ENCODE measurements at places on chromosomes 7 and 10.

- H3K27ac ChIP-seq: no peak overlapping the region
- no peaks in the 10 kb centered on the region for H3K4me1 ChIP-seq
- no peaks in the 10 kb centered on the region for H3K36me3 ChIP-seq
These were observed 103.9 kb downstream of the SLC37A3 start for GRCh38 chr7:140294454-140294853.

DNA sequence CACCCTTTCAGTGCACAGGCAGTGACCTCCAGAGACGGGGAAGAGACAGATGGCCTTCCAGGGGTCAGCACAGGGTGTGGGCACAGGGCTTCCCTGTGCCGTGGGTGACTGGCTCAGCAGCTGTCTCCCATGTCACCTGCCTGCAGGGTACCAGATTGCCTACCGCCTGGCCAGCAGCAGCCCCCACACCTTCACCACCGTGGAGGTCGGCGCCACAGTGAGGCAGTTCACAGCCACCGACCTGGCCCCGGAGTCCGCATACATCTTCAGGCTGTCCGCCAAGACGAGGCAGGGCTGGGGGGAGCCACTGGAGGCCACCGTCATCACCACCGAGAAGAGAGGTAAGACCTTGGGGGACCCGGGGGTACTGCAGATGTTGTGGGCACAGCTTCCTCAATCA is 536.5 kb upstream of the FOXK1 start:
- no peak for DNase-seq
- no peak overlapping the region for H3K27ac ChIP-seq
- no peaks in the 10 kb centered on the region for H3K4me1 ChIP-seq
- no peaks in the 10 kb centered on the region for H3K36me3 ChIP-seq
- no peaks in the 10 kb centered on the region for H3K27me3 ChIP-seq

DNA sequence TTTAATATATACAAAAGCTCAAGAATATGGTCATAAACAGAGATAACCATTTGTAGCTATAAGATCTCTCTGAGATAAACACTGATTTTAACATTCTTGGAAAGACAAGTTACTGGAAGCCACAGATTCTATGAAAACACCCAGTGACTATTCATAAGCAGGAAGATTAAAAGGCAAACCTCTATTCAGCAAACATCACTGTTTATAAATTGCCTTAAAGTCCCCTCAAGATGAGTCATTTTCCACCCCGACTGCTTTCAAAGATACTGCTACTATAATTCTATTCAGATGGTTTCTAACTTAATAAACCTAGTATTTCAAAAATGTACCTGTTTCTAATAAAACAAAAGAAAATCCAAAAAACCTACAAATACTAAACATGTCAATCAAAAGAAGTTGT is 21.0 kb downstream of the TM9SF3 start:
- H3K4me3 ChIP-seq: no peak overlapping the region
- peaks cover 10% of the 10 kb centered on the region for H3K4me1 ChIP-seq
- H3K36me3 ChIP-seq: peaks cover 26% of the 10 kb centered on the region
- H3K27me3 ChIP-seq: no peaks in the 10 kb centered on the region

GRCh38 chr10:78041170-78042057 is 7.8 kb downstream of the RPS24 start:
- H3K27me3 ChIP-seq: no peaks in the 10 kb centered on the region
- no peak for DNase-seq
- peaks cover 64% of the 10 kb centered on the region for H3K36me3 ChIP-seq
- H3K27ac ChIP-seq: no peak overlapping the region
- H3K4me1 ChIP-seq: peaks cover 26% of the 10 kb centered on the region

Data from upper lobe of right lung (tissue), 1 donor.